ENCODE measurements at places on chromosomes 3 and 15.
A peak's percentile ranks its signal among the peaks of the same experiment; 100 is the strongest.

DNA sequence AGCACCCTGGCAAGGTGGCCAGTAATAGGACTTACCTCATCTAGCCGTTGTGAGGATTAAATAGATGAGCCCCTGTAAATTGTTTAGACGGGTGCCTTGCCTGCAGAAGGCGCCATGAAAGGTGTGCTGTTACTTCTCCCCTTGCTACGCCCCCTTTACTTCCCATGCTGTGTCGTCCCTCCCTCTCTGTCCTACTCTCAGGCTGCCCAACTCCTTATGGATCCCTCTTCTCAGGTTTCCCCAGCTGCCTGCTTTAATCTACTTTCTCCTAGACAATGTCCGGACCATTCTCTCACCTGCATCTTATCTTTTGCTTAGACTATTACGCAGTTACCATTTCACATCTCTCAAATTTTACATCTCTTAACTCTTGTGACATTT lies 1.7 kb upstream of the FBXW12 start:
- DNase-seq = no peak

DNA sequence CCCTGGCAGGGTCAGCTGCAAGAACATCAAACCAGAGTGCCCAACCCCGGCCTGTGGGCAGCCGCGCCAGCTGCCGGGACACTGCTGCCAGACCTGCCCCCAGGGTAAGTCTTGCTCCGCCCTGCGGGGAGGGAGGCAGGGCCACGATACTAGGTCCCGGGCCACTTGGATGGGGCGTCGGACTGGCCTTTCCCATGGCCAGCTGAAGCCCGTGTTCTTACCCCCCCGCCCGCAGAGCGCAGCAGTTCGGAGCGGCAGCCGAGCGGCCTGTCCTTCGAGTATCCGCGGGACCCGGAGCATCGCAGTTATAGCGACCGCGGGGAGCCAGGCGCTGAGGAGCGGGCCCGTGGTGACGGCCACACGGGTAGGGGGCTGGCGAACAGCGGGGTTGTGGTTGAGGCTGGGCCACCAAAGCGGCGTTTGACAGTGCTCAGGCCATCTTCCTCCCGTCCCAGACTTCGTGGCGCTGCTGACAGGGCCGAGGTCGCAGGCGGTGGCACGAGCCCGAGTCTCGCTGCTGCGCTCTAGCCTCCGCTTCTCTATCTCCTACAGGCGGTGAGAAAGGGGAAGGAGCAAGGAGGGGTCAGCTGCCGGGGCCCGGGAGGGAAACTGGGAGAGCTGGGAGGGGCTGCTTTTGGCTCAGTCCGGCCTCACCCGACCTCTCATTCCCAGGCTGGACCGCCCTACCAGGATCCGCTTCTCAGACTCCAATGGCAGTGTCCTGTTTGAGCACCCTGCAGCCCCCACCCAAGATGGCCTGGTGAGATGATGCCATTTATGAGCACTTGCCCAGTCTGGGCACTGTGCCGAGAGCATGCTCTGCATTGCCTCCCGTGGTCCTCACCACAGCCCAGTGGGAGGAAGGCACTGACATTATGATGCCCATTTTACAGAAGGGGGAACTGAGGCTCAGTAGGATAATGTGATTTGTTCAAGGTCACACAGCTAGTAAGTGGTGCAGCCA lies 1.7 kb downstream of the CHRD start:
- DNase-seq = no peak

DNA sequence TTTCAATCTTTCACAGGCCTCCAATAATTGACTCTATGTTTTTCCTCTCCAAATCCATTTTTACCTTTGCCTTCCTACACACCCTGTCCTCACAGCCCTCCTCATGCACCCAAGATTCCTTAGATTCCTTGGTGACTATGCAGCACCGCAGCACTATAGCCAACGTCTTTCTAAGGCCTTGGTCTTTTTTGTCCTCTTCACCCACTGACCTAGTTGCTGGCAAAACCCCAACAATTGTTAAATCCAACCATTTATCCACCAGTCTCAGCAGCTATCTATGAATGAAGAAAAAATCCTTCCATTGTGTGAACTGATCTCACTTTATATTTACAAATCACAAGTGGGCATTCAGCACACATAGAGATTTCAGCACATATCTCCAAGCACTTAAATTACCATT lies 203.9 kb downstream of the VGLL3 start:
- DNase-seq = peak; percentile 31

GRCh38 chr3:59320080-59320479 lies 270.3 kb upstream of the CFAP20DC start:
- no peak for DNase-seq

DNA sequence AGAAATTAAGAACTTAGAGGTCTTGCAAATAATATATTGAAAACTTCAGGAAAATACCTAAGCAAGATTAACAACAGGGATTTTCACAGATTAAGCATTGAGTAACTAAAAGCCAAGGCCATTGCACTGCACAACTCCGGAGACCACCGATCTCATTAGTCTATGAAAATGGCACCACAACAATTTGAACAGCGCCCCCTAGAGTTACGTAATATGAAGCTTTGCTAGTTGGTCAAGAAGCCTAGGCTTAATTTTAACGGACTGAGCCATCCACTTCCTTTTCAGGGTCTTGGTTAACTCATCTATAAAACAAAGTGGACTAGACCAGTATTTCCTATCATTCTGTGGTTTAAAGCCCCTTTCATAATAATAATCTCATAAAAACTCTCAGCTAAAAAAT lies 24.8 kb downstream of the TMEM212 start:
- DNase-seq = no peak

DNA sequence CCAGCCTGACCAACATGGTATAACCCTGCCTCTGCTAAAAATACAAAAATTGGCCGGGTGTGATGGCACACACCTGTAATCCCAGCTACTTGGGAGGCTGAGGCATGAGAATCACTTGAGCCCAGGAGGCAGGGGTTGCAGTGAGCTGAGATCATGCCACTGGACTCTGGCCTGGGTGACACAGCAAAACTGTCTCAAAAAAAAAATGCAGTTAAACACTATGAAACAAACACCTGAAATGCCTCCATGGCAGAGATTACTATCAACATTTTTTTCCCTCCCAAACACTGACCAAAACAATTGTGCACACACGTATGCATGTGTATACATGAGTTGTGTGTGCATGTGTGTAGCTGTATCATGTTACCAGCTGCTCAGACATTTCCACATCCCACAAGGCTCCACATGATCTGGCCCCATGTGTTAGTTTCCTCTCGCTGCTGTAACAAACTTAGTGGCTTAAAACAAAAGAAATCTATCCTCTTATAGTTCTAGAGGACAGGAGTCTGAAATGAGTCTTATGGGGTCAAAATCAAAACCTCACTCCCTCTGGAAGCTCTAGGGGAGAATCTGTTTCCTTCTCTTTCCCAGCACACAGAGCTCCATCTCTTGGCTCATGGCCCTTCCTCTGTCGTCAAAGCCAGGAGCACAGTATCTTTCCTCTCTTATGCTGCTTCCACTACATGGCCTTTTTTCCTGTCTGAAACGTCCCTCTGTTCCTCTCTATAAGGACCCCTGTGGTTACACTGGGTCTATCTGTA lies 34.5 kb downstream of the SLC41A3 start:
- no peak for DNase-seq

DNA sequence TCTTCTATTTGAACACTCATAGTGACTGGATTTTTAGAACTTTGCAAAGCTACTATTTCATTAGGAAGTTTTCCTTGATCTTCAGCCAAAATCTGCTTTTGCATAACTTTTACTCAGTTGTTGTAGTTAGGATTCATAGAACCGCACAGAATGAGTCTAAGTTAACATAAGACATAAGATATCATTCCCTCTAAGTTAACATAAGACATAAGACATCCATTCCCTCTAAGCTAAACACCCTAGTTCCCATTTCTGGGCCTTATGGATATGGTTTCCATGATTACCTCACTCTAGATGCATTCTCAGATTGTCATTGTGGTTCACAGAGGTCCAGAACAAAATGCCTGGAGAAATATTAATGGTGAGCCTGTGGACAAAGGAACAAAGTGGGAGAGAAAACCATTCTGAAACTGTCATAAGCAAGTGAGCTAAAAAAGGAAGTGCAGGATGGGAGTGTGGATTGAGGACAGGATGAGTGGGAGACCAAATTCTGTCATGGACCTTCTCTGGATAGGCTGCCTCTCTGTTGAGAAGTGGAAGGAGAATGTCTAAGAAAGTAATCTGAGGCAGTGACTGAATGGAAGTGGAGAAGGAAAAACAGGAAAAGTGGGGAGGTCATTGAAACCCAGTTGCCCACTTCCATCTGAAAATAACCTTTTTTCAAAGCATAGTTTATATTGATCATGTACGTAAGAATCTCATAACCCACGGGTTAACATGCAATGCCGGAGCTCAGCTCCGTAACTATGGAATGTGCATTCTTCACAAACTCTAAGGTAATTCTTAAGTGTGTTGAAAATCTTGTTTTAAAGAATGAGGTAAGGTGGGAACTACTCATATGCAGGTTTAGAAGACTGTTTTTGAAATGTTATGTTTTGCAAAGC lies 37.4 kb upstream of the SECISBP2L start:
- no peak for DNase-seq

DNA sequence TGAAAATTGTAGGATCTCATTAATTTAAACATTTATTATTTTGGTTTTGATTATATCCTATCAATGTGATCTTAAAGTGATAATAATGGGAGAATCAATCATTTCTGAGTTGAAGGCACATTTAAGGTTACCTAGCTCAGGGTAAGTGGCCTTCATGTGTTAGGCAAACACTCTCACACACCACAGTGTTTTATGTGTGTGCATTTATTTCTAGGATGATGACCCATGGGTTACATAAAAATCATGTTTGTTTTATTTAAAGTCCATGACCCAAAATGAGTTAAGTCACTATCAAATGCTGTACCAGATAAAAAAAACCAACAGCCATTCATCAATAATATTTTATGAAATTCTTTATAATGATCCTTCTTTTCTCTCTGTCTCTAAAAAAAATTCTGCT lies 520.8 kb downstream of the GRM7 start:
- no peak for DNase-seq

GRCh38 chr3:53518495-53518981 lies 24.1 kb downstream of the CACNA1D start:
- no peak for DNase-seq

DNA sequence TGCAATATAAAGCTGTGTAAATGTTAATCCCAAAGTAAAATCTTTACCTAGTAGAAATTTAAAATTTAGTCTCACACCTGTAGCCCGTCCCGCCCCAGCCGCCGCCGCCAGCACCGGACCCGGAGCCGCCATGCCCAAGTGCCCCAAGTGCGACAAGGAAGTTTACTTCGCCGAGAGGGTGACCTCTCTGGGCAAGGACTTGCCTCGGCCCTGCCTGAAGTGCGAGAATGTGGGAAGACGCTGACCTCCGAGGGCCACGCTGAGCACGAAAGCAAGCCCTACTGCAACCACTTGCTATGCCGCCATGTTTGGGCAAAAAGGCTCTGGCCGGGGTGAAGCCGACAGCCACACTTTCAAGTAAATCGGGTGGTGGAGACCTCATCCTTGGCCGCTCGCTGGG lies 22.1 kb upstream of the TOP2B start:
- no peak for DNase-seq

DNA sequence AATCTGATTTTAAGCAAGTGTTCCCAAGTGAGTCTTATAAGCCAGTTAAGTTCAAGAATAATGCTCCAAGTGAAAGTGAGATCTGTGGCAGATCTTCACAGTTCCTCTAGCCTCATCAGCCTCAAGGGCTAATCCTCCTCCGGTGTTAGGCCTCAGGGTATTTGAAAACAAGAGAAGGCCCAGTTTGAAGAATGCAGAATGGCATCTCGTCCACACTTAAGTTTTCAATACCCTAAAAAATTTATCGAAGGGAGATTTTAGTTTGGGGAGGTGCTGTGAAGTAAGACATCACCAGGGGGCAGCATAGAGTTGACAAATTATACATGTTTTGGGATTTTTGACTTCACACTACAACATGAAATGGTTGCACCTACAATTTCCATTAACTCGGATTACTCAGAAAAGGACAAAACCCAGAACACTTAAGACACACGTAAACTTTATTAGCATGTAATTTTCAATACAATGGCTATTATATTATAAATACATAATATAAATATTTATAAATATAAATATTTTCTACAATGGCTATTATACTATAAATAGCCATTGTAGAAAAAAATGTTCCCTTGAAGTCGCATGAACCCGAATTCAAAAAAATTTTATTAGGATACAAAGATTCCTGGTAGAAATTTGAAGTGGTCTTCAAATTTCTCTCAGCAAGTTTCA lies 2.3 kb upstream of the TMEM266 start:
- DNase-seq = peak; percentile 28

GRCh38 chr3:40930756-40931155 lies 268.5 kb upstream of the CTNNB1 start:
- DNase-seq = no peak
